ENCODE measurements at places on chromosomes 3 and 15. TPM values are rescaled to one million over a fixed set of nuclear protein-coding genes. Genes with fewer than 3 reads are reported as not detected.

Gene ST8SIA2
- total RNA-seq, result 0.45 TPM

Gene OCA2
- not detected for total RNA-seq

Gene CTXN2
- not detected for total RNA-seq

Gene PRICKLE2
- 7.2 TPM for total RNA-seq

Gene ZNF662
- total RNA-seq, result 6.9 TPM

Gene ZPLD1
- total RNA-seq, result not detected

Gene ATP13A4
- 0.08 TPM for total RNA-seq

Gene EXD1
- not detected for total RNA-seq

Gene TUSC7
- not detected for total RNA-seq

Gene NRG4
- total RNA-seq, result not detected

Gene COL8A1
- 16.7 TPM for total RNA-seq

DNA sequence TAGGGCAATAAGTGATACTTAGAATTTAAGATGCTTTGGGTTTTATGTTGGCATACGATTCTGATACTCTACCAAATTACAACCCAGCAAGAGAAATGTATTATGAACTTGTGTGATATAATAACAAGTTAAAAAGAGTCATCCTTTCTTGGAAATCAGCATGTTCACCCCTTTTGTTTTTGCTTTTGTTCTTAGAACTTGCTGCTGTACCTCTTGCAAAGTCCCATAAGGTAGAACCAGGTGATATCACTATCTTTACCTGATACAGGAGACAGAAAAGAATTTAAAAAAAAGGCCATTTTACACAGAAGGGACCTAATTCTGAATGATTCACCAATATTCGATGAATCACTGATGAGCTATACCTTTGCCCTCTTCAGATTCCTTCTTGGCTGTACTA is 810.4 kb downstream of the FHIT start:
- DNase-seq, result no peak

- DNase-seq, result no peak
These were observed 1.5 kb downstream of the ABHD5 start for GRCh38 chr3:43692085-43692855.

GRCh38 chr3:141486496-141486745 is 406 bp upstream of the RASA2 start:
- DNase-seq, result no peak

DNA sequence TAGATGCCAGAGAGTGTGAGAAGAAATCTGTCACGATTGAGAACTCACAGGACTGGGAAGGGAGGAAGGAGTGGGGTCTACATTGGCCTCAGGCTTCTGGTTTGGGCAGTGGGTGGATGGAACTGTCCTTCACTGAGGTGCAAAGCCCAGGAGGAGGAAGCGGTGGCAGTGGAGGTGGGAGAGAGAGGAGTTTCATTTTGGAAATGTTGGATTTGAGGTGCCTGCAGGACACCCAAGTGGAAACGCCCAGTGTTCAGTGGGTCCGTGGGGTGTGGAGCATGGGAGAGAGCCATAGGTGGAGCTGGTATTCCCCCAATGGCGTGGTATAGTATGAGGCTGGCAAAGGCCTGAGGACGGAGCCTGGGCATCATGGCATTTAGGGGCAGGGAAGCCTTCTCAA is 9.3 kb upstream of the EPHB3 start:
- DNase-seq, result no peak

- DNase-seq, result no peak
These were observed 1195.9 kb downstream of the ROBO2 start for GRCh38 chr3:78235841-78236240.

GRCh38 chr3:152676810-152677379 is 158.0 kb upstream of the P2RY1 start:
- DNase-seq, result no peak

GRCh38 chr3:128629936-128630335 is 20.7 kb downstream of the RPN1 start:
- DNase-seq, result no peak

DNA sequence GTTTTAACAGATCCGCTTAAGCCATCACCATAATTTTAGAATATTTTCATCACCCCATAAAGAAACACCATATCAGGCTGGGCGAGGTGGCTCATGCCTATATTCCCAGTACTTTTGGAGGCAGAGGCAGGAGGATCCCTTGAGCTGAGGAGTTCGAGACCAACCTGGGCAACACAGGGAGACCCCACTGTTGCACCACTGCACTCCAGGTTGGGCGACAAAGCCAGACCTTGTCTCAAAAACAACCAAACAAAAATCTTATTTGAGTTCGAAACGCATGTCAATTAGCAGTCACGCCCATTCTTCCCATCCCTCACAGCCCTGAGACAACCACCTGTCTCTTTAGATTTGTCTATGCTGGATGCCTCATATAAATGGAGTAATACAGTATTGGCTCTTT is 119.9 kb downstream of the KLF13 start:
- DNase-seq, result no peak

DNA sequence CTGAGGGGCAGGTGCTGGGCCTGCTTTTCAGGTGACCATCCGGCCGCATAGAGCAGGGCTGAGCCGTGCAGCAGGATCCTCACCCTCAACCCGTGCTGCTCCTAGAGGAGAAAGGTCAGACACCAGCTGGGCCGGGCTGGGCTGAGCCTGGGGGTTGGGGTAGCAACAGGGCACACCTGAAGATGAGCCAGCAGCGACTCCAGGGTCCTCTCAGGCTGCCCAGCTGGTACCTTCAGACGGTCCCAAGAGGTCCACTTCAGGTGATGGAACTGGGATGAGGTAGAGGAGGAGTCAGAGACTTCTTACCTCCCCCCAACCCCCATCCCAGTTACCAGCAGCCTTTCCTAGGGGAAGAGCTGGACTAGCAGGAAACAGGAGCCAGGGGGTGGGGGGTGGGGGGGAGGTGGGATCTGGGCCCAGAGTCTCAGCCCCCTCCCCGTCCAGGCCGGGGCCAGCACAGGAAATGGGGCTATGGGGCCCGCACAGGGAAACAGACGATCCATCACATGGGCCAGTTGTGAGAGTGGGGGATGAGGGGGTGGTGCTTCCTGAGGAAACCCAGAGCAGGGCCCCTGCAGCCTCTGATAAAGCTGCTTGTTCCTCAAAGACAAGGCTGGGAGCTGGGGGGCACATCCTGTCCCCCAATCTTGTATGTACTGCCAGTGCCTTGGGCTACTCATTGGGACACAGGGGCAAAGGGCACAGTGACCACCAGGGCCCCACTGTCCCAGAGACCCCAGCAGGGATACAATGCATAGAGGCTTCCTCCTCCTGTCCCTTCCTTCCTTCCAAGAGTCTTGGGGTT is 3.0 kb downstream of the INKA1 start:
- DNase-seq, result peak; percentile 49

- peak; percentile 39 for DNase-seq
These were observed 564 bp upstream of the PIGZ start for GRCh38 chr3:196969134-196969659.

DNA sequence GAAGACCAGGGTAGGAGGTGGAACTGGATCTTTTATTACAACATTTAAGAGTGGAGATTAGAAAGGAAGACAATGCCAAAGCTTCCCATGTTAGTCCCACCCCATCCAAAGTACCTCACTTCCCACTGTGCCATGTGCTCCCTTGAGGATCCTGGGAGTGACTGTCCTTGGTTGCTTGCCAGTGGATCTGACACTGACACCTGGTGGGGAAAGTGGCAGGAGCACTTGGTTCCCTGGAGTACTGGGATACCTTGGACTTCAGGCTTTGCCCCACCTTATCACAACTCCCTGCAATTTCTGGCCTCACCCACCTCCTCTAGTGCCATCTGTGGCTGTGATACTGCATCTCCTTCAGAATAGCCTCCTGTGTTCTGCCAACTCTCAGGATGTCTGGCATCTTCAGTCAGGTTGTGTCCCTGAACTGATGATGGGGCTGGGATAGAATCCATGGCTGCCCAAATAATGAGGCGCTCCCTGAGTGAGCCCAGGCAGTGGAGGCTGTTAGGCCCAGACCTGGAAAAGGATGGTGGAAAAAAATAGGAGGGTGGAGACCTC is 1.3 kb downstream of the ELL3 start:
- DNase-seq, result no peak

- DNase-seq, result no peak
These were observed 465.1 kb downstream of the ERC2 start for GRCh38 chr3:56003129-56003528.

DNA sequence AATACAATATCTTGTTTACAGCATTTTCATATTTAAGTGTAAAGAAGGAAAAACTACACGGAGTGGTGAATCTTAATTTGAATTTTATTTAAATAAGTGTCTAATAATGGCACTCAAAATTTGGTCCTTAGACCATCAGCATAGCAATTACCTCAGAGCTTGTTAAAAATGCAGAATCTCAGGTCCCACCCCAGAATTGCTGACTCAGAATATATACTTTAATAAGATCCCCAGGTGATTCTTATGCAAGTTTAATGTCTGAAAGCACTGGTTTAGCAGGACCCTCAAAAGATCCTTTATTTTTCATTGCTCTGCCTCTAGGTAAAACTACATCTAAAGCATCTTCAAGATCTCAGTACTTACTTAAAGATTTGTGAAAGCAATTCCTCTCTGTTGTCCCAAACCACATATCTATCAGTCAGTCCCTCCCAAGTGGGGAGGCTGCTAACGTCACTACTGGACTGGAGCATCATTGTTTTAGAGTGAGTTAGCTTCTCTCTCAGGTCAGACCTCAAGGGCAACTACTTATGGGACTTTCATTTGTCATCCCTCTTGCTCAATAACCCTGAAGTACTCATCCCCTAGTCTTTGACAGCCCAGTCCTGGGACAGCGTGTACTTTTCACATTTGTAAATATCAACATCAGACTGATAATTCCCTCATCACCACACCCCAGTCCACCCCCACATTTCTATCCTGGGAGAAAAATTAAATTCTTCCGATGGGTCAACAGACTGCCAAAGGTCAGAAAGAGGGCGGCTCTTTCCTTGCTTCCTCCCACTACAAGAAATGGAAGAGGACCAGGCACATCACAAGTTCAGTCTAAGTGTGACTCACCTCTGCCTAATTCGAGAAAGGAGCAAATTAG is 76.7 kb downstream of the CBLB start:
- peak; percentile 68 for DNase-seq

- DNase-seq, result no peak
These were observed 301.8 kb upstream of the PROK2 start for GRCh38 chr3:72086743-72087087.

DNA sequence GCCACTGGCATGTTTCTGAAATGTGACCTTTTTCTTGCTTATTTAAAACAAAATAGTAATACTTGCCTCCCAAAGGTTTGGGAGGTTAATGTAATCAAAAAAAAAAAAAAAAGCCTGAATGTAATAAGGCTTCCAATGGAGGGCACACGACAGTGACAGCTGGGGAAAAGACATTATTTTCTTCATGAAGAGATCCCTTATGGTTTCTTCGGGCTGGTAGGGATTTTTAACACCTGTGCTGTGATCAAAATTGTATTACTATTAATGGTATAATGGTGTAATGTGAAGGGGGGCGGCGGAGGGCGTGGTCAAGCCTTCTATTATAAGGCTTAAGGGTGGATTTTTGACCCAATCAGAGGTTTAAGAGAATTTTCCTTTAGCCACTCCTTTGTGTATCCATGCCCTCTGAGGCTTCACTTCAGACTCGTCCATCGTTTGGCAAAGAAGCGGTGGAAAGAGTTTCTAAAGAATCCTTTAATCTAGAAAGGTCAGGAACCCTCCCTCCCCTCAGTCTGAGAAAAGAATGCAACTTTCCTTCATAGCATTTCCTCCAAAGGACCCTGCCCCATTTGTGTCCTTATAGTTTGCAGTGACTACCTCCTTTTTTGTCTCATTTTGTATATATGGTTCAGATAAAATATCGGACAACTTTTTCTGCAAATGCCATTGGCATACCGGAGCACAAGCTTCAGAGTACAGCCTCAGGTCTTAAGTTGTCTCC is 89.5 kb upstream of the CHD2 start:
- peak; percentile 72 for DNase-seq

GRCh38 chr3:108006881-108007331 is 83.9 kb downstream of the CD47 start:
- DNase-seq, result no peak

GRCh38 chr15:66673410-66674322 is 28.4 kb upstream of the SMAD6 start:
- no peak for DNase-seq

- no peak for DNase-seq
These were observed 688.6 kb upstream of the ZNF385D start for GRCh38 chr3:22439626-22440025.

- DNase-seq, result no peak
These were observed 98.1 kb downstream of the ZPLD1 start for GRCh38 chr3:102532901-102533300.

DNA sequence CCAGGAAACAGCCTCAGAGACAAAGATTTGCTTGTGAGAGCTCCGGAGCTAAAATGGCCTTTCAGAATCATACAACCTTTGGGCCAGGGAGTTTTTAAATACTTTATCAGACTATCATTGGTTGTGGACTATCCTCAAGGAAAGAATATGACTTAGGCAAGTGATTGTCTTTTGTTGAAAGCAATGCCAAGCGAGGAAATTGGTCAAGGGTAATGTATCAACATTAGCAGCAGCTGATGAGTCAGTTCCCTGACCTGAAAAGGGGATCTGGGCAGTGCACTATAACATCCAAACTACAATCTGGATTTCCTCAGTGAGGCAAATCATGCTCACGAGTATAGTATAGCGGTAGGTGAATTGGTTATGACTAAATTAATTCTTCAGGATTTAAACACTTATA is 303.6 kb downstream of the LSAMP start:
- DNase-seq, result no peak

GRCh38 chr3:56055951-56056350 is 412.3 kb downstream of the ERC2 start:
- DNase-seq, result no peak

DNA sequence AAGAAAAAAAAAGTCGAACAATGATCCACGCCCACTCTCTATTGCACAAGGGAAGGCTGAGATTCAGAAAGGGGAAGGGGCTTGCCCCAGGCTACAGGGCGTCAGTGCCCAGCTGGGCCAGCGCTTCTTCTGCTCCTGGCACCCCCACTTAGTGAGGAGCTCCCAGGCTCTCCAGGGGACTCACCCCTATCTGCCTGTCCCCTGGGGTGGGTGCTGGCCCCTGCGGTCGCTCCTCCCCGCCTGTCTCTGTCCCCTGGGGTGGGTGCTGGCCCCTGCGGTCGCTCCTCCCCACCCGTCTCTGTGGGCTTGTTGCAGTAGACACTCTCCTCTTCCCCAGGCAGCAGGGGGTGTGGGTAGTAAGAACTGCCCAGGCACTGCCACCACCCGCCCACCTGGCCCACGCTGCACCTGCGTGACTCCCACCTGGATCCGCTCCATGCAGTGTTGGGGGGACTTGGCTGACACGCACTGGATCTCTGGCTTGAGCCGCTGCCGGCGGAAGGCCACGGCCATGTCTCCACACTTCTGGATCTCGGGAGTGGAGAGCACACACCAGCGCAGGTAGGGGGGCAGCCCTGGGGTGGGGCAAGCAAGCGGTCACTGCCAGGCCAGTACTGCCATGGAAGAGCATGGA is 14.6 kb downstream of the MELTF start:
- no peak for DNase-seq

DNA sequence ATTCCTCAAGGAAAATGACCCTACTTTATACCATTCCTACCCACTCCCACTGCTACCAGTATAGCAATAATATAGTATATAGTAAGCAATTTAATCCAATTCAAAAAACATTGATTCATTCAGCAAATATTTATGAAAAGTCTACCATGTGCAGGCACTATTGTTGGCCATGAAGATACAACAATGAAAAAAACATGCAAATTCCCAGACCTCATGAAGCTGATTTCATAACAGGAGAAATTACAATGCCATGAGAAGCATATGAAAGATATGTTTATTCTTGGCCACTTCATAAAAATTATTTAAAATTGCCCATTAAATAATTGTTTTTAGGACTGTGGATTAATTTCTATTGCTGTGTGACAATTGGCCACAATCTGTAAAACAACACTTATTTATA is 315.8 kb upstream of the COL8A1 start:
- no peak for DNase-seq

Measured in heart right ventricle (tissue), 16 donors.